ENCODE measurements at places on chromosomes 11 and 22.

- DNase-seq = no peak
These were observed 425.5 kb downstream of the BRD1 start for GRCh38 chr22:49402169-49402568.

GRCh38 chr11:69495441-69496201 lies 14.2 kb downstream of the LINC01488 start:
- no peak for DNase-seq

DNA sequence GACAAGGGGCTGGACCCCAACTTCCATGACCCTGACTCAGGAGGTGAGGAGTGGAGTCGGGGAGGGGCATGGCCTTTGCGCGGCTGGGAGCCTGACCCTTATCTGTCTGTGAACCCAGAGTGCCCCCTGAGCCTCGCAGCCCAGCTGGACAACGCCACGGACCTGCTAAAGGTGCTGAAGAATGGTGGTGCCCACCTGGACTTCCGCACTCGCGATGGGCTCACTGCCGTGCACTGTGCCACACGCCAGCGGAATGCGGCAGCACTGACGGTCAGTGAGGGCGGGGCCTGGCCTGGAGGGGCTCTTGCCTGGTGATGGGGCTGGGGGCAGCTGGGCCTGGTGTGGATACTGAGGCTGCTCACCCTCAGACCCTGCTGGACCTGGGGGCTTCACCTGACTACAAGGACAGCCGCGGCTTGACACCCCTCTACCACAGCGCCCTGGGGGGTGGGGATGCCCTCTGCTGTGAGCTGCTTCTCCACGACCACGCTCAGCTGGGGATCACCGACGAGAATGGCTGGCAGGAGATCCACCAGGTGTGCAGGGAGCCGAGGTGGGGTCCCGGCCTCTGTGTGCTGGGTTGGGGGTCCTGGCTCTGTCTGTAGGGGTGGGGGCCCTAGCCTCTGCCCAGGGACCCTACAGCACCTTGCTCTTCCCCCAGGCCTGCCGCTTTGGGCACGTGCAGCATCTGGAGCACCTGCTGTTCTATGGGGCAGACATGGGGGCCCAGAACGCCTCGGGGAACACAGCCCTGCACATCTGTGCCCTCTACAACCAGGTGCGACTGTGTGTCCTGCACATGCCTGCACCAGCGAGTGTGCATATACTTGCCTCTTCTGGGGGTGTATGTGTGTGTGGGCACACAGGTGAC lies 6.3 kb downstream of the SHANK3 start:
- no peak for DNase-seq

- no peak for DNase-seq
These were observed 34.8 kb downstream of the NEU3 start for GRCh38 chr11:75023446-75024067.

- DNase-seq = no peak
These were observed 13.6 kb upstream of the OR56B1 start for GRCh38 chr11:5722622-5723021.

- no peak for DNase-seq
These were observed 5.9 kb downstream of the TSPAN32 start for GRCh38 chr11:2307501-2308331.
